ENCODE measurements at places on chromosomes 11 and 22. TPM values are rescaled to one million over a fixed set of nuclear protein-coding genes. Genes with fewer than 3 reads are reported as not detected.
A peak's percentile ranks its signal among the peaks of the same experiment; 100 is the strongest.

DNA sequence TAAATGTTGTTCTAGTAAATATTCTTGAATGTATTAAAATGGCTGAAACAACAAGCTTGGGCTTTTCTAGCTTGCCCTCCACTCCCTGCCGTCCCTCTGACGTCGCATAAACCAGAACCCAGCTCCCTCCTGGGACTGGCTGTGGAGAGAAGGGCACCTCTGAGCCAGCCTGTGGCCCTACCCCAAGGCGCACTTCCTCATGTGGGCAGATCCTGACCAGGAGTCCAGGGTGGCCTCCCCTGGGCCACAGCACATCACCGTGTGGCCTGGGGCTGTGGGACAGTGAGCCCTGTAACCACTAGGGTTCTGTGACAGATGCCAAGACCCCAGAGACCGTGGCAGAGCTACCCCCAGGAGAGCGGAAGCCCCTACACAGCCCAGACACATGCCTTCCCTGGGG, 10.2 kb upstream of the ADORA2A start:
- no peak overlapping the region for H3K4me3 ChIP-seq
- peaks cover 4% of the 10 kb centered on the region for H3K4me1 ChIP-seq
- DNase-seq: no peak
- H3K36me3 ChIP-seq: peaks cover 3% of the 10 kb centered on the region

GRCh38 chr11:134289789-134290188, 13.6 kb downstream of the GLB1L3 start:
- H3K27me3 ChIP-seq: no peaks in the 10 kb centered on the region
- no peak overlapping the region for H3K4me3 ChIP-seq
- no peak overlapping the region for H3K27ac ChIP-seq

DNA sequence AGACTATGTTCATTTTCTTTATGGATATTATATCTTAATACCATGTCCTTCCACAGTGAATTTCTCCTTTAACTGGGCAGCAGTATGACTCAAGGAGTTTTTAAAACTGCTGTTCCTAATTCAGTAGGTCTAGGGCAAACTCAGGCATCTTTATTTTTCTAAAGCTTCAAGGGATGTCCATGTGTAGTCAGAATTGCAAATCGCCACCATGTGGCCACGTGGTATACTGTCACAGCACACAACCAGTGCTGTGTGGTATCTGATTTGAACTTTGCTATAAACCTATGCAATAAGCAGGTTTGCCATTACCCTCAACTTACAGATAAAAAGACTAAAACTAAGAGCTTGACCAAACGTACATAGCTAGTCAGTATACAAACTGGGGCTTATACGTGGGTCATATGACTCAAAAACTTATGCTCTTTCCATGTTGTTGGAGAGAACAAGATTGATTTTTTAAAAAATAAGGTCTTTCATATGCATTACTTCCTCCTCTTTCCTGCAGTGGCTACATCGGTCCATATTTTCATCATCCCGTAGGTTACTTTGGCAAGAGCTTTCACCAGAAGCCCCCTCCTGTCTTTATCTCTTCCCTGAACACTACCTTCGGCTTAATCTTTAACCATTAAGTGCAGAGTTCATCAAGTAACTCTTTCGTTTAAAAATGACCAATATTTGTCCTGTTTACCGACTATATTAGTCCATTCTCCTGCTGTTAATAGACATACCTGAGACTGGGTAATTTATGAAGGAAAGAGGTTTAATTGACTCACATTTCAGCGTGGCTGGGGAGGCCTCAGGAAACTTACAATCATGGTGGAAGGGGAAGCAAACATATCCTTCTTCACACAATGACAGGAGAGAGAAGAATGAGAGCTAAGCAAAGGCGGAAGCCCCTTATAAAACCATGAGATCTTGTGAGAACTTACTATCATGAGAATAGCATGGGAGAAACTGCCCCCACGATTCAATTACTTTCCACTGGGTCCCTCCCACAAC, 8.0 kb upstream of the HTATIP2 start:
- peaks cover 16% of the 10 kb centered on the region for H3K4me1 ChIP-seq
- H3K4me3 ChIP-seq: no peak overlapping the region
- no peaks in the 10 kb centered on the region for H3K36me3 ChIP-seq
- no peak overlapping the region for H3K27ac ChIP-seq
- H3K27me3 ChIP-seq: peaks cover 10% of the 10 kb centered on the region

DNA sequence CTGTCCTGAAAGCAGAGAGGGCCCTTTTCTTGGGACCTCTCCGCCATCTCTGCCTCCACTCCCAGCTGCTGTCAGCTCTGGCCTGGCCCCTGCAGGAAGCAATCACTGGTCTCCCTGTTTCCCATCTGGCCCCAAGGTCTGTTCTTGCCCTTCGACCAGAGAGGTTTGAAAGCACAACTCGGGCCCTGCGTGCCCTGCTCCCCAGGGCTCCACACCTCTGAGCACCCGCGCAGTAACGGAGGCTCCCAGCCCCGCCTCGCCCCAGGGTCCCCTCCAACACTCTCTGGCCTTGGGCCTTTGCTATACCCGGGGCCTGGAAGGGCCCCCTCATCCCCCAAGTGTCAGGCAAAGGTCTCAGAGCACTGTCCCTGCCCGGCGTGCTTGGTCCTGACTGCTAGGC, 7.8 kb upstream of the CD81 start:
- H3K4me3 ChIP-seq: no peak overlapping the region
- no peak overlapping the region for H3K27ac ChIP-seq
- no peak for DNase-seq
- no peaks in the 10 kb centered on the region for H3K36me3 ChIP-seq
- H3K27me3 ChIP-seq: peaks cover 8% of the 10 kb centered on the region

GRCh38 chr11:78311702-78312371, 105.8 kb downstream of the GAB2 start:
- H3K27me3 ChIP-seq: no peaks in the 10 kb centered on the region
- no peak overlapping the region for H3K4me3 ChIP-seq
- peaks cover 44% of the 10 kb centered on the region for H3K36me3 ChIP-seq
- peak overlapping the region; percentile 63 for H3K27ac ChIP-seq
- no peak for DNase-seq
- peaks cover 84% of the 10 kb centered on the region for H3K4me1 ChIP-seq

- no peaks in the 10 kb centered on the region for H3K27me3 ChIP-seq
- H3K27ac ChIP-seq: no peak overlapping the region
- no peaks in the 10 kb centered on the region for H3K36me3 ChIP-seq
- no peak overlapping the region for H3K4me3 ChIP-seq
- DNase-seq: no peak
Observed at GRCh38 chr11:111000400-111001080, 245.0 kb upstream of the POU2AF2 start.

- H3K27ac ChIP-seq: no peak overlapping the region
- H3K4me3 ChIP-seq: no peak overlapping the region
- H3K36me3 ChIP-seq: no peaks in the 10 kb centered on the region
Observed at GRCh38 chr11:126459691-126460281, 104.3 kb downstream of the ST3GAL4 start.

DNA sequence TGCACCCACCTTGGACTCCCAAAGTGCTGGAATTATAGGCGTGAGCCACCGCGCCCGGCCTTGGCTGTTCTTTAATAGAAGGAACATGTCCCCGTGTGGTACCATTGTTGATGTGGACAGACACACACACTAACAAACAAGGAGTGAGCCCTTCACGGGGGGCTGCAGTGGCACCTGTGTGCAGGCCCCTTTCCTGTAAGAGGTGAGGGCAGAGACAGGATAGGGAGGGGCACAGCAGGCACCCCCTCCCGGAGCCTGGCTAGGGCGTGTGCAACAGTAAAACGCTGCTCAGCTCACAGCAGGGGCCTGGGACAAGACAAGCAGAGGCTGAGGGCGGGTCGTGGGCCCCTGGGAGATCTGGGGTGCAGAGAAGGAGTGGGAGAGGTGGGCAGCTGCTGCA, 37.8 kb downstream of the GRIK4 start:
- H3K36me3 ChIP-seq: no peaks in the 10 kb centered on the region
- H3K27me3 ChIP-seq: peaks cover 3% of the 10 kb centered on the region
- H3K27ac ChIP-seq: no peak overlapping the region
- H3K4me3 ChIP-seq: no peak overlapping the region
- no peaks in the 10 kb centered on the region for H3K4me1 ChIP-seq
- no peak for DNase-seq

DNA sequence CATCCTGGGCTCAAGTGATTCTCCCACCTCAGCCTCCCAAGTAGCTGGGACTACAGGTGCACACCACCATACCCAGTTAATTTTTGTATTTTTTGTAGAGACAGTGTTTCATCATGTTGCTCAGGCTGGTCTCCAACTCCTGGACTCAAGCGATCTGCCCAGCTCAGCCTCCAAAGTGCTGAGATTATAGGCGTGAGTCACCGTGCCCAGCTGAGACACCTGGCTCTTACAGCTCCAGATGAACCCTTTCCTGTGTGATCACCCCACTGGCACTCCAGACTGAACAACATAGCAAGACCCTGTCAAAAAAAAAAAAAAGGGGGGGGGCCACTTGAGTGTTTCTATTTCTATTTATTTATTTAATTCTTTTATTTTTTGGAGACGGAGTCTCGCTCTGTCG, 1.0 kb upstream of the ADSL start:
- peak overlapping the region; percentile 96 for H3K4me3 ChIP-seq
- peak overlapping the region; percentile 98 for H3K27ac ChIP-seq
- H3K36me3 ChIP-seq: peaks cover 29% of the 10 kb centered on the region

- no peaks in the 10 kb centered on the region for H3K27me3 ChIP-seq
- H3K36me3 ChIP-seq: peaks cover 40% of the 10 kb centered on the region
- peak overlapping the region; percentile 70 for H3K4me3 ChIP-seq
- H3K4me1 ChIP-seq: peaks cover 81% of the 10 kb centered on the region
- no peak for DNase-seq
Observed at GRCh38 chr22:30304495-30305244, 15.4 kb upstream of the CASTOR1 start.

DNA sequence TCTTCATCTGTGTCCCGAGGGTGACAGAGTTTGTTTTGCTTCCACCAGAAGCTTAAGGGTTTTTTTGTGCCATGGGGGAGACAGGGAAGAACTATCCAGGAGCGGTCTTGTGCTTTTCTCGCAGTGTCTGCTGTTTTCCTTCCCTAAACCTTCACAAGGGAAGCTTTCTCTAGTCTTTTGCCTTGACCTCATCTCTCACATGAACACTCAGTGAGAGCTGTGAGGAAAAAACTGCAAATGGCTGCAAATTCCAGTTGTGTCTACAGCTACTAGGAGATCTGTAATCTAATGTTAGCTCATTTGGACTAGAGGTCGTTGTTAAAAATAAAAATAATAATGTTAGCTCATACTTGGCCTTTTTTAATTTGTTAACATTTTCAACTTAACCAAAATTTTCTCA, 264.7 kb upstream of the SESN3 start:
- no peak overlapping the region for H3K27ac ChIP-seq
- peaks cover 4% of the 10 kb centered on the region for H3K4me1 ChIP-seq
- DNase-seq: no peak
- H3K27me3 ChIP-seq: peaks cover 3% of the 10 kb centered on the region

DNA sequence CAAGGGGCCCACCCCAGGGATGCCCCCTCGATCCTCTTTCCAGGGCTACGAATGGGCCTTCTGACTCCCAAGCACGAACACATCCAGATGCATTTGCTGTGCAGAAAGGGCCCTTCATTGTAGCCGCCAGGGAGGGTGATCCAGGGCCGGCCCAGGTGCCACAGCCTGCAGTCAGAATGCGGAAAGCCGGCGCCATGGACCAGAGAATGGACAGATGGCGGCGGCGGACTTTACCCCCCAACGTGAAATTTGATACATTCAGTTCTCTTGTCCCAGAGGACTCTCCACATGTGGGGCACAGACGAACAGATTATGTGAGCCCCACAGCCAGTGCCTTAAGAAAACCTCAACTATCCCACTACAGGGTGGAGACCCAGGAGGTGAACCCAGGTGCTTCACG, 87.2 kb downstream of the KIAA1671 start:
- no peaks in the 10 kb centered on the region for H3K4me1 ChIP-seq
- H3K27me3 ChIP-seq: no peaks in the 10 kb centered on the region

DNA sequence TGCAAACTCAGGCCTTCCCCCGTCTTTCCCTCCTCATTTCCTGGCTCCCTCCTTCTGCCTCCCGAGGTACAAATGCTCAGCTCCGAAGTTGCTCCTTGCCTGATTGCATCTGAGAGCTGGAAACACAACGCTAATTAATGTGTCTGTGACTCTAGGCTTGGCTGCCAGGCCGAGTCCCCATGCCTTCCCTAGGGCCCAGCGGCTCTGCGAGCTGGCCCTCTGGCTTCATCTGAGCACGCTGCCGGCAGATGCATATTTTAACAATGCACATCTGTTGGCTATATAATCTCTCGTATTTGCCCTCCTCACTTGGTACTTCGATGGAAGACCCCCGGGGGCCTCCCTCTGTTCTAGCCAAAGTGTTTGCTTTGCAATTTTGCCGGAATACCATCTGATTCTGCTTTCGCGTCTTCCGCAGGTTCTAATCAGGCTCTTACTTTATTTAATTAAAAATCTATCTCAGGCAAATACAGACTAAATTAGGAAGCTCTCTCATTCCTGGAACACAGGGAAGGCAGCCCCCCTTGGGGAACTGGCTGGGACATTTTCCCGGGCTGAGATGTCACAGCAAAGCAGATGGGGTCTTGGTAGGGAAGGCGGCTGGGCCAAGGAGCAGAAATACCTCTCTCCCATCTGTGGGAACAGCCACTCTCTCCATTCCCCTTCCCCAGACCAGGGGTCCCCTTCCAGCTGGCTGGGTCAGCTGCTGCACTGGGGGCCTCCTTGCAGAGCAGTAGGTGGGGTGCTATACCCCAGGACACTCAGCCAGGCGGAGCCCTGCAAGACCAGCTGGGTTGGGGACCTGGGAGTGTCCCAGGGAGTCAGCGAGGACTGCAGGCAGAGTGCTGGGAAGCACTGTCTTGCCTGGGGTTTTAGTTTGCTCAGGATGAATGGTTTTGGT, 162.8 kb downstream of the ST3GAL4 start:
- no peaks in the 10 kb centered on the region for H3K36me3 ChIP-seq
- peaks cover 2% of the 10 kb centered on the region for H3K27me3 ChIP-seq
- no peaks in the 10 kb centered on the region for H3K4me1 ChIP-seq
- no peak overlapping the region for H3K4me3 ChIP-seq
- DNase-seq: no peak
- H3K27ac ChIP-seq: no peak overlapping the region

DNA sequence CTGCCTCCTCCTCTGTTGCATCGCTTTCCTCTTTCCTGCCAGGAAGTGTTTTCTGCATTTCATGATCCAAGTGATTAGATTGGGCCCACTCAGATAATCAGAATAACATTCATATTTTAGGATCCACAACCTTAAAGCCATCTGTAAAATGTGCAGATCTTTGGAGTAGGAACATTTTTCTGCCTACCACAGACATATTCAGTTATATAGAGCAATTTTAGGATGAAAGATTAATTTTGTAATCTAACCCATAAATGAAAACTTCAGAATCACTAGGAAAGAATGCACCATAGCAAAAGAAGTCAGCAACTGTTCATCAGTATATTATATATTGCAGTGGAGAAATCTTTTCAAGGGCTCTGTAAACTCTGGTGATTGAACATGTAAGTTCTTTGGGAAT, 659.9 kb upstream of the LUZP2 start:
- H3K27me3 ChIP-seq: no peaks in the 10 kb centered on the region
- no peak overlapping the region for H3K27ac ChIP-seq
- DNase-seq: no peak
- no peaks in the 10 kb centered on the region for H3K36me3 ChIP-seq

The STK33 gene
- total RNA-seq: 0.11 TPM

The NXPE4 gene
- not detected for total RNA-seq

The RCOR2 gene
- 0.41 TPM for total RNA-seq

The CATSPERZ gene
- total RNA-seq: not detected

All from activated T-helper 2 cell treated with anti-CD3 and anti-CD28 coated beads, Interferon-gamma antibody, Interleukin-2, Interleukin-4, amounts not matched to agents 10 μg/mL and 5 μg/mL and 100 μg/mL, durations not matched to agents 14 hours and 24 hours and 36 hours (primary cell).